ENCODE measurements at places on chromosomes 2 and 18.

- peak; percentile 34 for DNase-seq
These were observed 81.0 kb downstream of the EPC2 start for GRCh38 chr2:148725564-148725963.

DNA sequence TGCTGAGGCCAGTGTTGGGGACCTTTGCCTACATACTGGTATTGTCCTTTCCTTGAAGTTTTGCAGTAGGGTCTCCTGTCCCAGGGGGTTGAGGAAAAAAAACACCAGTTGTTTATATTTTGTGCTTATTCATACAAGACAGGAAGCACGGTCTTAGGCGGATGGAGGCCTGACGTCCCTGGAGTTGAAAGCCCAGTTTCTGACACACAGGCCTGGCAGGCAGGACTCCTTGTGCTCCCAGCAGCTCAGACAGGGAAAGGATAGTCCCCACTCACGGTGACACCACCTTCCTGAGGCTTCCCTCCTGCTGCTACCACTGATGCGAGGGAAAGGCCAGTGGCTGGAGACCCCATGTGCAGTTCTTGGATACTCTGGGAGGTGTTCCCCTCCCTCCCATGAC, 15.5 kb upstream of the SP100 start:
- DNase-seq, result no peak

DNA sequence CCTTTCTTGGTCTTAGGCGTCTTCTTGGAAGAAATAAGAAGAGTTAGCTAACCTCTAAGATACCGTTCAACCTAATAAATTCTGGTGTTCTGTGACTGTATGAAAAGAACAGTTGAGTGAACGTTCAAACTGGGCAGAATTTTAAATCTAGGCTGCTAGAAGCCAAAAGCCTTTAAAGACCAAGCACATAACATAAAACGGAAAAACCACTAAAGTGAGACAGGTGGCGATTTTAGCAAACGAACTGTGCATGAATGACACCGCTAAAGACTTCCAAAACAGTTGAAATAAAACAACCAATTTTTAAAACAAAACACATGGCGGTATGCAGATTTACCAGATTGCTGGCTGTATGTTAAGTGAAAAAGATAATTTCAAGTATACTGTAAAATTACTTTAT, 73.1 kb downstream of the GALNT13 start:
- no peak for DNase-seq

GRCh38 chr18:62024983-62025382, 132.2 kb upstream of the RNF152 start:
- DNase-seq, result no peak

GRCh38 chr2:149314687-149315086, 15.7 kb upstream of the LYPD6 start:
- DNase-seq, result no peak

Data from inflammatory macrophage treated with lipopolysaccharide for 1 hour (primary cell).